ENCODE measurements at places on chromosomes 3 and 15. TPM values are rescaled to one million over a fixed set of nuclear protein-coding genes. Genes with fewer than 3 reads are reported as not detected.

The SPTSSB gene
- 3.4 TPM for total RNA-seq

The TBC1D21 gene
- not detected for total RNA-seq

The DPH3 gene
- total RNA-seq = 4.9 TPM

DNA sequence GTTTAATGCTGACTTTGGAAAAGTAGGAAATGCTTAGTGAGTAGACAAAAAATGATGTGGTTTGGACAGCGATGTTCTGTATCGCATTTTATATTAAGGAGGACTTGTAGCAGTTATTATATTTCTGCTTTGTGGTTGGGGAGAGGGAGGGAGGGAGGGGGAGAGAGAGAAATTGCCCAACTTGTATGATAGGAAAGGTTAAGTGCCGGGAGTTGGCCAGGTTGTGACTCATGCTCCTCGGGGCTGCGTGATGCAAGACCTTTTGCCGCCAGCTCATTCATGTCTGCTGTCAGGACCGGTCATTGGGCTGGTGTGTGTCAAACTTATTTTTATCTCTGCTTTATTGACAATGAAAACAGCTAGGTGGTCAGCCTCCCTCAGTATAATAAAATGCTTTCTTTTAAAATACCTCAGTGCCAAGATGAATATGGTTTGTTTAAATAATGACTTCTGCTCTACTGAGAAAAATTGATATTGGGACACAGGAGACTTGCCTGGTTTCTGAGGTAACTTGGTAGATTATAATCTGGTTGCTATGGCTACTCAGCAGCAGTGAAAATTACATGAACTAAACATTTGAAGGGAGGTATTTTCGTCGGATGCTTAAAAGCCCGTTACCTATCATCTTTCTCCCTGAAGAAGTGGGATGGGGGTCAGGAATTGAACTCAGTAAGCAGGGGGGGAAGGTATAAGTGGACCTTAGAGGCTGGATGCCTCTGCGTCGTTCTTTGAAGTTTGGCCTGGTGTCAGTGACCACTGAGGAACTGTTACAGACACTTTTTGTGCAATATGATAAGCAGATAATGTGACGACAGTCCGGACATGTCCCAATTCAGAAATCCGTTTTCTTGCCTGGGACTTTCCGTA, 90.7 kb downstream of the FNDC3B start:
- peak; percentile 86 for DNase-seq

GRCh38 chr3:187661267-187661666, 8.9 kb downstream of the SST start:
- DNase-seq = no peak

DNA sequence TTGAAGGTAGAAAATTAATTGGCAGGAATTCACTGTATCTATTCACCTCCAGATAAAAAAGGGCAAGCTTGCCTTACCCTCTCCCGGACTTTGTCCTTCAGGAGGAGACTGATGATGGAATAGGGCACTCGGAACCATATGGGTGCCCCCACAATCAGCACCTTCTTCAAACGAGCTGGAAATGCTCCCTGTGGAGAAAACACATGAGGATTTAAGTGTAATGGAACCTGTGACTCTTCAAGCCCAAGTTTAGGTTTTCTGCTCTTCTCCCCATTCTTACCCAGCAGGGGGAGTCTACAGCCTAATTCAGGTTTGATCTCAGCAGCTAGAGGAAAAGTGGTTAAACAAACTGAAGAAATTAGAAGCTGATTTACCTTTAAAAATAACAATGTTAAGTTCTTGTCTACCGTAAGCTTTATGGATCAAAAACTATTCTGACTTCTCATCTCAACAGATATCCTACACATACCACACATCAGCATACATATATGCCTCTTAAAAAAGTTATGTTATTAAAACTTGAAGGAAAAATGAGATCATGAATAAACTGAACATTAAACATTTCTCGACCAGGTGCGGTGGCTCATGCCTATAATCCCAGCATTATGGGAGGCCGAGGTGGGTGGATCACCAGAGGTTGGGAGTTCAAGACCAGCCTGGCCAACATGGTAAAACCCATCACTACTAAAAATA, 57.5 kb upstream of the SIN3A start:
- DNase-seq = peak; percentile 8

GRCh38 chr3:130509008-130509407, 8.0 kb upstream of the COL6A6 start:
- peak; percentile 9 for DNase-seq

- DNase-seq = no peak
Measured at GRCh38 chr3:191020730-191021396, 158.4 kb upstream of the GMNC start.

- DNase-seq = no peak
Measured at GRCh38 chr3:81958972-81959640, 197.7 kb upstream of the GBE1 start.

GRCh38 chr3:174945951-174946350, 86.8 kb downstream of the NAALADL2 start:
- DNase-seq = no peak

Measured in body of pancreas (tissue), 4 donors.